HepG2 (cell line): ENCODE measurements at places on chromosomes 2 and 18.

- peak; percentile 76 for DNase-seq
Observed at GRCh38 chr2:9770308-9771100, 72.8 kb upstream of the TAF1B start.

- no peak for DNase-seq
Observed at GRCh38 chr18:58288921-58289797, 245.1 kb downstream of the NEDD4L start.

- DNase-seq: peak; percentile 23
Observed at GRCh38 chr2:161414042-161415033, 1.8 kb upstream of the TBR1 start.

GRCh38 chr2:7570247-7570646, 653.0 kb downstream of the RNF144A start:
- no peak for DNase-seq

DNA sequence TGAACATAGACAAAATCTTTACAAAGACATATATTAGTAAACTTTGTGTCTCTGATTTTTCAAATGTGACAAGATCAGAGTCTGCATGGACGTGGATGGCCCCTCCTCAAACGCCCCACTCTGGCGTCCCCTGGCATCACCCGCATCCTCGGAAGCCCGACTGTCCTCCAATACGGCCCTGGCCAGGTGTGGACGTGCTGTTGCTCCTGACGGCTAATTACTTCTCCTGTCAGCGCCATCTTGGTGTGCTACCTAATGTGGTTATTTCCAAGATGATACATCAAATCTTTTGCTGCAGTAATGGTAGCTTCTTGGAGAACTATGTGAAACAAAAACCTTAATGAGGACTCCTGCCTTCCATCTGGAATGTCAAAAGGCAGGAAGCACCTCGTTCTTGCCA, 747.4 kb upstream of the SALL3 start:
- DNase-seq: no peak

- DNase-seq: no peak
Observed at GRCh38 chr18:56358608-56359280, 279.6 kb downstream of the TXNL1 start.
